Stimulated activated CD8-positive, alpha-beta memory T cell treated with anti-CD3 and anti-CD28 coated beads, Interleukin-4, amount 100 ng/mL, for 4 hours (primary cell): ENCODE measurements at places on chromosomes 7 and 10.

DNA sequence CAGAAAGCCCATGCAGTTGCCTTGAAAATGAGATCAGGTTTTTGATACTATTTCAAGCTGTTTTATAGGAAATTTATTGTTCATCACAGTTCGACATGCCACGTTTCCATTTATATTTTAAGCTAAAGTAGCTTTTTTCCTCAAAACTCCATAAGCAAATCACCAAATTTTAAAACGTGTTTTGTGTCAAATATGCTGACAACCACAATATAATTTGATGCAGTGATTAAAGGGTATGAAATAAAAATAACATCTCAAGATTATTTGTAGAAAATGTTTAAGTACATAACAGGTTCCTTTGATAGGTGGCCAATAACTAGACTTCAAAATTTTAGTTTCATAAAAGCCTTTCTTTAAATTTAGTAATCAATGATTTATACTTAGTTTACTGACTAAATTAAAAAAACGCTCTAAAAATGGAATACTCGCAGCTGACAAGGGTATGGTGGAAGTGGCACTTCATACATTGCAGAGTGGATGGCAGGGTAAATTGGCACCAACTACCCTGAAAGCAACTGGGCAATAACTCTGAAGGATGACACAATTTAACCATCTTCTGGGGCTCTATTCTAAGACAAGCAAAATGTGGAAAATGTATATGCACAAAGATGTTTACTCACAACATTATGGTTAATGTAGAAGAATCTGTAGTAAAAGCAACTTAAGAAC lies 481.6 kb downstream of the TNS3 start:
- DNase-seq, result no peak

- DNase-seq, result no peak
Measured at GRCh38 chr10:96614515-96614914, 27.7 kb upstream of the TM9SF3 start.

- no peak for DNase-seq
Measured at GRCh38 chr10:73018632-73019031, 64.0 kb upstream of the PLA2G12B start.

GRCh38 chr10:48946891-48947500 lies 7.4 kb upstream of the LRRC18 start:
- no peak for DNase-seq

- DNase-seq, result no peak
Measured at GRCh38 chr10:96295475-96295874, 8.8 kb upstream of the DNTT start.

DNA sequence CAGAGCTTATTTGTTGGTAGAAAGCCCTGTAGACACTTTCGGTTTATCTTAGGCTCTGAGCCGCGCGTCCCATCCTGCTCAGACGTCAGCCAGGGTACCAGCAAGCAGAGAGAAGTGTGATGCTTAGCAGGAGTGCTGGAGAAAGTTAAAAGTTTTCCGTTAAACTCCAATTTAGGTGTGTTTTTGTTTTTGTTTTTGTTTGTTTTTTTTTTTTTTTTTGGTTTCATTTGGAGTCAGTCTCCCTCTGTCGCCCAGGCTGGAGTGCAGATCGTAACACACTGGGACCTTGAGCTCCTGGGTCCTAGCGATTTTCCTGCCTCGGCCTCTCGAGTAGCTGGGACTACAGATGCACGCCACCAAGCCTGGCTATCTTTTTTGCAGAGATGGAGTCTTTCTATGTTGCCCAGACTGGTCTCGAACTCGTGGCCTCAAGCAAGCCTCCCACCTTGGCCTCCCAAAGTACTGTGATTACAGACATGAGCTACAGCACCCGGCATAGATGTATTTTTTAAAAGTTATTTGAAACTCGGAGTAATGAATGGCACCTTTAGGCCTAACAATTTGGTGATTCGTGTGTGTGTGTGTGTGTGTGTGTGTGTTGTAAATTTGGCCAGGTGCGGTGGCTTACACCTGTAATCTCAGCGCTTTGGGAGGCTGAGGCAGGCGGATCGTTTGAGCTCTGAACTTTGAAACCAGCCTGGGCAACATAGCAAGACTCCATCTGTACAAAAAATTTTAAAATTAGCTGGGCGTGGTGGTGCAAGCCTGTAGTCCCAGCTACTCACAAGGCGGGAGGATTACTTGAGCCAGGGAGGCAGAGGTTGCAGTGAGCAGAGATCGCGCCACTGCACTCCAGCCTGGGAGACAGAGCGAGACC lies 1.3 kb upstream of the HIP1 start:
- no peak for DNase-seq

DNA sequence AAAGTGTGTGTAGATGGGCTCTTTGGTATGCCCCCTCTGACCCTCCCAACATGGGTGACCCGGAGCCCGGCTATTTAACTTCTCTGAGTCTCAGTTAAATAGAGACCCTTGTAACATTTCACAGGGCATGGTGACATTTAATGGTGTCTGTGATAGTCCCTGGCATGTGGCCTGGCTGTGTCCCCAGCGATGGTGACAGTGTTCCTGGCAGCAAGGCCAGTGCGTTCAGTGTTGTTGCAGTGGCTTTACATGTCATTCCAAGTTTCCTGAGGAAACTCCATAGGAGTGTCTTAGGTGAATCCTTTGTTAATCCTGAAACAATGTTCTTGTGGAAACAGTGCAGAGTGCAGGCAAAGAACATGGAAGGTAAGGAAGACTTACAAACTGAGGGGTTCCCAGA lies 137.0 kb downstream of the RAMP3 start:
- DNase-seq, result no peak

- DNase-seq, result no peak
Measured at GRCh38 chr10:86366902-86367151, 232 bp upstream of the GRID1 start.

GRCh38 chr10:86970162-86970981 lies 2.1 kb downstream of the ADIRF start:
- no peak for DNase-seq

DNA sequence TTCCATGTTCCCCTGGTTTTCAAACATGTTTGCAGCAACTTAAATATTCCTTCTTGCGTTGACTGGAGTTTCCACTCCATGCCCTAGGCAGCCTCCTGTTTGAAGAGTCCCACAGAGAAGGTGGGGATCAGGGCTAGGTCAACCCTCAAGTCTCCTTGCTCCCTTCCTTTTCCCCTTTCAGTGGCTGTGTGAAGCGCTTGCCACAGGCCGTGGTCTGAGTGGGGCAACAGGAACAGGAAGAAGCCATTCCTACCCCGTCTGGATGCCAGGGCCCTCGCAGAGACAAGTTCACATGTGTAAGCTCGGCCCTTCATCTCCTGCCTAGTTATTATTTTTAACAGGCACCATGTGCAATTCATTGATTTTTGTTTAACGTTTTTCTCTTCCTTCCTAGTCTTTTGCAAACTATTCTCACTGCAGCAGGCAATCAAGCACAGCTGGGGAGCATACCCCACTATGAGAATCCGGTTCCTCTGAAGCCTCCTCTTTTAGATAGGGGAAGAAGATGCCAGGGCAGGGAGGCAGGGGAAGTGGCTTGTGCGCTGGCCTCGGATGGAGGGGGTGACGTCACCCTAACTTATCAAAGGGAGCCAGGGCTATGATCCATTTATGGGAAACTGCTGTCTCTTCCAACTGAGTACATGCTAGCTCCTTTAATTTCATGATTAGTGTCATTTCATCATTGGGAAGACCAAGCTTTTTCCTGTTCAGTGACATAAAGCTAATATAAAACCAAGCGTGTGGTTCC lies 64.2 kb downstream of the PRLHR start:
- no peak for DNase-seq

- DNase-seq, result no peak
Measured at GRCh38 chr10:113045147-113046055, 95.4 kb downstream of the TCF7L2 start.

- DNase-seq, result no peak
Measured at GRCh38 chr7:227926-228325, 35.6 kb downstream of the FAM20C start.

- DNase-seq, result no peak
Measured at GRCh38 chr7:131336956-131337355, 9.3 kb downstream of the MKLN1 start.

- no peak for DNase-seq
Measured at GRCh38 chr10:104435822-104436221, 82.2 kb downstream of the CFAP58 start.

DNA sequence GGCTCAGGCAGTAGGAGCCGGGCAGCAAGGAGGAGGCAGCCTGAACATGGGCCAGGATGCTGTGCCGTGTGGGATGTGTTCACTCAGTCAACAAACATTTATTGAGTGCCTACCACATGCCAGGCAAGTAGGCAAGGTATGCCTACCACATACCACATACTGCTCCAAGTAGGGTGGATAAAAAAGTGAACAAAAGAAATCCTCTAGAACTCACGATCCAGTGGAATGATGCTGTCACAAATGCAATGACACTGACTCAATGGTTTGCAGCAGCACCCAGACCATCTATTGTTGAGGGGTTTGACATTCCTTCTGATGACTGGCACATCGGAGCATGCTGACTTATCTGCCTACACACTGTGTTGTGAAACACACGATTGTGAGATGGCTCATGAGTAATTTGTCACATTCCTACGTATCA lies 413.5 kb downstream of the NRG3 start:
- no peak for DNase-seq

- DNase-seq, result no peak
Measured at GRCh38 chr10:69022611-69023010, 34.0 kb downstream of the KIFBP start.

DNA sequence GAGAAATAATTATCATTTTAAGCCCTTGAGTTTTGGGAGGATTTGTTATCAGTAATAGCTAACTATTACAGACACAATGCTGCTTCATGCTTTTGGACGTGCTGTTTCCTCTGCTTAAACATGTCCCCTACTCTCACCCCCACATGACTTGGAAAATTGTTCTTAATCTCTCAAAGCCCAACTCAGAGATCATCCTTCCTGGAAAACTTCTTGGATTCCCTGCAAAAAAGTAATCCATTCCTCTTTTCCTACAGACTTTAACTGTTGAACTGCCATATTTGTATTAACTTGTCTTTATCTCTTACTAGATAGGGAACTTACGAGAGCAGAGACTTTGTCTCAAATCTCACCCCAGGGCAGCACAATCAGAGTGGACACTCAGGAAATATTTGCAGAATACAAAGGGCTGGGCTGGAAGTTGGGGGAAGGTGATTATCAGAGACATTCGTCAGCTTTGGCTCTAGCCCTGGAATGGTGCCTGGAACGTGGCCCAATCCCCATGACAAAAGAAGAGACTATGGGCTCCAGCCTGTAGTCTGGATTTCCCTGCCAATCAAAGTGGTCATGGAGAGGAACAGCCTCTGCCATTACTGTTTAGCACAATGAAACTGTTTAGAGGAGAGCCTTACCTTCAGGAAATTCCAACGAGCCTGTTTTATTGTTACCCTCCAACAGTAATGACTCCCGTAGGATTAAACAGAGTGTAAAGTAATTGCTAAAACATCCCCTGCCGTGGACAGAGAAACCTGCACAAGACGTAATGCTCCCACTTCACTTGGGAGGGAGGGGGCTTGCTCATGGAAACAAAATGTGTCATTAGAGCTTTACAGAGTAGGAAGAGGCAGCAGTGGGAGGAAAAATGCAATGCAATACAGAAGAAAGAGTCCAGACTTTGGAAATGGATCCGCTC lies 140.4 kb upstream of the AUTS2 start:
- no peak for DNase-seq

- DNase-seq, result no peak
Measured at GRCh38 chr10:46305986-46306385, 19.2 kb downstream of the ANTXRL start.

DNA sequence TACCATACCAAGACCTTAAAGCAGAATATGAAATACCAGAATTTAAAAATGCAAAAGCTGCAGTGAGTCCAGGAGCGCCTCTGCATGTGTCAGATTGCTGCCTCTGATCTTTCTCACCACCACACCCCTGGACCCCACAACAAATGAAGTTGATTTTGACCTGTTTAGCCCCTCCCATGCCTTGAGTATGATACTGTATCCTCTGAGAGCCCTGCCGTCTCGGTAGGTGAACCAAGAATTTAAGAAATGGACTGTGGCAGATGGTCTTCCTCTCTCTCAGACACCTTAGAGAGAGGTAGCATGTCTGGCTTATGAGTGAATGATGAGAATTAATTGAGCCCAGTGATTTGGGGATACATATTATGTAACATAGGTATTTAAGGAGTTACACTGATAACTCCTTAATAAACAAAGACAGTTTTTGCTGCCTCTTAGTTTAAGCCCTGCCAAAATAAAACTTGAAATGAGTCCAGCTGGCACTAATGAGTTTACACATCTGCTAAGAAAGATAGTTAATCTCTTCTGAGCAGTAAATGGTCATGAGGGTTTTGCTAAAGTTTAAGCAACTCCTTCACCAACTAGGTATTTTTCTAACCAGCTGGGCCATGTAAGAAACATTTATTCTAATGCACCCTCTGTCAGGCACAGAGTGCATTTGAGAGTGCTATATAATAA lies 4.5 kb upstream of the TFPI2 start:
- no peak for DNase-seq

- no peak for DNase-seq
Measured at GRCh38 chr10:29120216-29120615, 168.7 kb upstream of the LYZL1 start.

DNA sequence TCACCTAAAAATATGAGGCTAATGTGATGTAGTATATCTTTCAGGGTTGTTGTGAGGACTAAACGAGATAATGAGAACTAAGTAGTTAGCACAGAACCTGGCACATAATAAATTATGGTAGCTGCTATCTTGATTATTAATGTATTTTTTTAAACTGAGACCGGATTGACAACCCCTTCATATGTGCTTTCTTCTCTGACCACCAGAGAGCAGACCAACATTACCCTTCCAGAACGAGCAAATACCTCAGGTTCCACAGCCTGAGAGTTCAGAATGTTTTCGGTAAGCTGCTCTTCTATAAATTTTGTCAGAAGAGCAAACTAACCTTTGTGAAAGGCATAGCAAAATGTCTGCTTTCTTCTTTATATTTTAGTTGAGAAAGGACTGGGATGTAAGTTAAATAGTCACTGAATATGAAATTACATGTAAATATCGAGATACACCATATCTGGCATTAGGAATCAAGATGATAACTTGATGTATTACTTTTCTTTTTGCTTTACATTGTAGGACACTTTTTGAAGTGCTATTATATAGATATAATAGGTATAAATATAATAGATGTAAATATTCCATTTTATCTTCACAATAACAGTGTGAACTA lies 13.6 kb upstream of the BPGM start:
- no peak for DNase-seq

GRCh38 chr7:18425838-18426445 lies 69.6 kb upstream of the HDAC9 start:
- DNase-seq, result no peak

DNA sequence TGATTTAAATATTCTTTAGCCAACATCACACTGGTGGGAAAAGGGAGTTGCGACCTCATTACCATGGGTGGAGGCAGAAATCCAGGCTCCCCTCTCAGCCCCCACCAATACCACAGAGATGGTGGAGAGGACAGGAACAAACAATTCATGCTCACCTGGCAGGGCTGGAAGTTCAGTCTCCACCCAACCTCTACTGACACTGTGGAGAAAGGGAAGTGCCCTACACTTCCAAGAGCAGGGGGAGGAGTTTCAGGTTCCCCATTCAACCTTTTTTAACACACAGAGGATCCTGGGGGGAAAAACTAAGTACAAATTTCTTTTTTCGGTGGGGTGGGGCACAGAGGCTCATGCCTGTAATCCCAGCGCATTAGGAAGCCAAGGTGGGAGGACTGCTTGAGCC lies 210.1 kb upstream of the KCTD7 start:
- DNase-seq, result no peak
